Stimulated activated CD8-positive, alpha-beta memory T cell treated with anti-CD3 and anti-CD28 coated beads, Interleukin-7, amount 100 ng/mL, for 4 hours (primary cell): ENCODE measurements at places on chromosomes 11 and 22.

- DNase-seq = no peak
Measured at GRCh38 chr11:28448186-28448585, 340.0 kb downstream of the METTL15 start.

GRCh38 chr11:110857892-110858546 lies 145.8 kb upstream of the ARHGAP20 start:
- no peak for DNase-seq

- peak; percentile 26 for DNase-seq
Measured at GRCh38 chr11:47565340-47566148, at the start of gene PTPMT1. PTPMT1 (plus strand) TSS chr11:47565599; CDS start chr11:47565623, 24 bp downstream.

DNA sequence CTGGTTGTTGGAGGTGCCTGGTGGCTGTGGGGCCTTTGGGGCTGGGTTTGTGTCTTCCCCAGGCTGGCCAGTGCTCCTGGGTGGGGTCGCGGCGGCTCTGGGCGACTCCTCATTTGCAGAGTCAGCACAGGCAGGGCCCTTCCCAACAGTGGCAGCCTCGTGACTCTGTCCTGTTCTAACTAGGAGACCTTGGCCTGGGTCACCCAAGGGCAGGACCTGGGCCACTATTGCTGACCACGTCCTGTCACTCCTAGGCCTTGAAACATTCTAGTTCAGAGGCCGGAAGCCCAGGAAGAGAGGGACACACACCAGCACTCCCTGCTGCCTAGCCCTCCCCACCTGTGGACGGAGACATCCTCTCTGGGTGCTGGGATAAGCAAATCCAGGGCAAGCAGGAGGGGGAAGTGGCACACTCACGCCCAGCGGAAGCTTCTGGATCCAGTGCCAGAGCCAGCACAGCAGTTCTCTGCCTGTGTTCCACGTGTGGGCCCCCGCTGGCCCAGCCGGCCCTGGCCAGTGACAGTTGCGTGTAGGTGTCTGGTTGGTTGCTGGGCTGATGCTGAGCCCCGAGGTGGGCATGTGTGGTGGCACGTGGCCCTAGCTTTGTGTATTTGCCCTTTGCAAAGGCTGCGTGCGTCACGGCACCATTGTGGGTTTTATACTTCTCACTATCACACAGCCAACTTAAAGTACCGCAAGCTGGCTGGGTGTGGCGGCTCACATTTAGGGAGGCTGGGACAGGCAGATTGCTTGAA lies 4.3 kb upstream of the CHID1 start:
- DNase-seq = no peak

- DNase-seq = no peak
Measured at GRCh38 chr11:65491614-65492386, 7.0 kb upstream of the MALAT1 start.

DNA sequence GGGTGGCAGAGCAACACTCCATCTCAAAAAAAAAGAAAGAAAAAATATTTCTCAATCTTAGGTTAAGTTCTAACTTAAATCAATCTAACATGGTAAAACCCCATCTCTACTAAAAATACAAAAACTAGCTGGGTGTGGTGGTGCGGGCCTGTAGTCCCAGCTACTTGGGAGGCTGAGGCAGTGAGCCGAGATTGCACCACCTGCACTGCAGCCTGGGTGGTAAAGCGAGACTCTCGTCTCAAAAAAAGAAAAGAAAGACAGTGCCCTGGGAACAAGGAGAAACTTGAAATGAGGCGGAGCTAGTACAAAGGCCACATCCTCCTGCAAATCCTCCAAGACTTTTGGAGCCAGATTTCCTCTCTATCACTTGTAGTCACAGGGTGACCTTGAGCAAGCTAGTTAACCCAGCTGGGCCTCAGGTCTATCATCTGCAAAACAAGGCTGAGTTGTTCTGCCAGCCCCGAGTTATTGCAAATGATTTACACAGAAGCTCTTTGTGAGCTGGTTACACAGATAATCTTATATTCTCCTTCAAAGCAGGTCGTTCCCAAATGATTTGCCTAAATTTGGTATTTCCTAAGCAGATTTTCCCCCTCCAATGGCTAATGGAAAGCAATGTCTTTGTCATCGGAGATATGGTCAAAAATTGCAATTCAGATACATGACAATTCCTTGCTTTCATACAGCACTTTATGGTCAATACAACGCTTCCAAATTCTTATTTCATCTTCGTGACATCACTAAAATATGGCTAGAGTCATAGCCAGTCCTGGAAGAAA lies 1.9 kb downstream of the ANKRD54 start:
- no peak for DNase-seq

DNA sequence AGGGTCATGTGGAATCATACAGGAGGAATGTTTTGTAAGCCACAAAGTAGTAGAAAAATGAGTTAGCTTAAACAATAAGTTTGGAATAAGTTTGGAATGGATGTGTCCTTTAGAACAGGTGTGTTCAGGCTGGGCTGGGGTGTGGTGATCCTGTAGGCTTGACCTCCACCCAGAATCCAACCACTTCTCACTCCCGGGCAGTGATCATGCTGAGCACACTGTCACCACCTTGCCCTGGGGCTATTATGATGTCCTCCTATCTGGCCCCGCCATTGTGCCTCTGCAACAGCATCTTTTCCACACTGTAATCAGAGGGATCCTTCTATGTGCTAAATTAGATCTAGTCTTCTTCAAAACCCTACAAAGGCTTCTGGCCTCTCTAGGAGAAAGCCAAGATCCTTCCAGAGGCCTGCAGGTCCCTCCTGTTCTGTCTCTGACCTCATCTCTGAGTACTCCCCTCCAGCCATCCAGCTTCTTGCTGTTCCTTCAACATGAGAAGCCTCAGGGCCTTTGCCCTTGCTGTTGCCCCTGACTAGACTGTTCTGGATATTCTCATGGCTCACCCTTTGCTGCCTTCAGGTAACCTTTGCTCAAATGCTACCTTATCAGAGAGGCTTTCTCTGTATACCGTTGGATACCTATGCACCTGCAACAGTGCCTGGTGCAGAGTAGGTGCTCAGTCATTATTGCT lies 18.8 kb upstream of the ACCSL start:
- DNase-seq = no peak

- no peak for DNase-seq
Measured at GRCh38 chr22:33409079-33409478, 350.9 kb upstream of the SYN3 start.

DNA sequence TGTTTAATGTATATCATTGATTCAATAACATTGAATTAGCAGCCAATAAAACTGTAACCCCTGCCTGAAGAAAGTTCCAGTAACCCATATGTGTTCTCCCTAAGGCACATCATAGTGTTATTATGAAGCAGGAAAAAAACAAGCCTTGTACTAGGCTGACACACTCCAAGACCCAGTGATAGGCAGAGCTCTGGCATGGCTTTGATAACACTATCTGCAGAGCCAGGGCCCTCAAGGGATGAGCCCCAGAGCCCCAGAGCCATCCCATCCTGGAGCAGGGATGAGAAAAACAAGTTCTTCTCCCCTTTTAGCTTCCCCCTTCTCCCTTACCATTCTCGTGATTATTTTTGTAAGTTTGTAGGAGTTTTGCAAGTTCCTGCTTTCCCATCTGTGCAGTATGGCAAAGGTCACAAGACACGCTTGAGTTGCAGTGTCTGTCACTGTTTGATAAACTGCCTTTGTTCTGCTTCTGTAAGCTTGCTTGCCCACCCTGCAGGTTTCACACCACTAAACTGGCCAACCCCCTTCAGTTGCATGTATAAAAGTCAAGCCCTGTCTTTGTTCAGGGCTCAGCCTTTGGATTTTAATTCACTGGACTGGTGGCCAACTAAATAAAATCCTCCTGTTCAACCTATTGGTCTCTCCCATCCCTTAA lies 22.3 kb upstream of the GUCY1A2 start:
- no peak for DNase-seq

- no peak for DNase-seq
Measured at GRCh38 chr11:60657888-60658287, 41.5 kb upstream of the MS4A8 start.

- DNase-seq = no peak
Measured at GRCh38 chr11:116467823-116468222, 305.0 kb downstream of the BUD13 start.

DNA sequence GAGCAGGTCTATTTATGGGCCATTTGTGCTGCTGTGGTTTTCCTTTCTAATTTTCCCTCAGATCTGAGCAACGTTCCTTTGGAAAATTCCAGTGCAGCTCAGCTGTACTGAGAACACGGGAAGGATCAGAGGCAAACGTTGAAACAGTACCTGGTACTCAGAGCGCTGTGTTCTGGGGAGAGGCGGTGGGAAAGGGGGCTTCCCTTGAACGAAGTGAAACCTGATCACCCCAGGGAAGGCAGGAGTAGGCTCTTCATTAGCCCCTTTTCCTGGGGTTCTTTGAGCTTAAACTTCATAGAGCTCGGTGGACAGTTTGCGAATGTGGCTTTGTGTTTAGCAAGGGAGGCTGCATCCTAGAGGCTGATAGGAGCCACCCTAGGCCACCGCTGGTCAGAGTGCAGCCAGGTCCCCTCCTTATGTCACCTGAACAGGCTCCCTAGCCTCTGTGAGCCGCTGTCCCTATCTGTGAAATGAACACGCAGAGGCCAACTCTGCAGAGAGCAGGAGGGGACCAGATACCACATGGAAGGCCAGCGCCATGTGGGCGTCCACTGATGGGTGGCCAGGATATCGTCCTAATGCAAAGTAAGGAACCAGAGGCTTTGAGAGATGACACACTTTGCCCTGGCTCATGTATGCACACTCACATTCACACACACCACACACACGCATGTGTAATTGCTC lies 1464.8 kb downstream of the BRD1 start:
- no peak for DNase-seq

GRCh38 chr22:40004836-40005235 lies 10.1 kb downstream of the FAM83F start:
- DNase-seq = no peak

DNA sequence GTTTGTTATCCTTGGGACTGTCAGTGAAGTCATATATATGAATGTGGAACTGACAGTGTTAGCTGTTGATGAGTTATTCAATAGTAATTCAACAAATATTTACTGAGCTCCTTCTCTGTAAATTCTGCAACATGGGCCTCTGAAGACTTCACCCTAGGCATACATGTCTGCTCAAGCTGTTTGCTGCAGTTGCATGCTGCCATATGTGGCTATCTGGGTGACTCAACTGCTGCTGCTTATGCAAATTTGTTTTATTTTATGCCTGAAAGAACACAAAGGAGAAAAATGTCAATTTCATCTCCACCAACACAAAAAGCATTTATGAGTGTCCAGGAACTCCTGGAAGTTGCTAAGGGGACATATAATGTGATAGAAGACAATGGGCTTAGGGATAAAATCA lies 417.6 kb downstream of the AASDHPPT start:
- DNase-seq = no peak

DNA sequence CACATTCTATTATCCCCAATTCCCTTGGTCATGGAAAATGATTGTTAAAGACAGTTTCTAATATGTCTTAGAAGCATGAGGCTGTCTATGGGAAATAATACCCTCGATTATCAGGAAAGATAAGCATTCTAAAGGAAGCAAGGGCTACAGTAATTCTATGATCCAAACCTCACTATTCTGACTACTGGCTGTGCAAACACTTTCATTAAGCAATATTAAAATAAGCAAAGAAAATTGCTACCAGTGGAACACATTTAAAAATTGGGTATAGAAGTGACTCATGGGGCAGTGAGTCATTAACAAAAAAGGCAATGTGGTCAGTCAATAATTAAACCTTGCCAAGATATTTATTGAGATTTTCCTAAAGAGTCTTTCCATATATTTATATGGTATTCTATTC lies 1415.2 kb upstream of the TENM4 start:
- DNase-seq = no peak

GRCh38 chr11:19838994-19839768 lies 126.5 kb downstream of the NAV2 start:
- DNase-seq = no peak

- no peak for DNase-seq
Measured at GRCh38 chr11:13761716-13762115, 93.2 kb downstream of the FAR1 start.

- no peak for DNase-seq
Measured at GRCh38 chr11:37465221-37465620, 867.2 kb upstream of the RAG2 start.

DNA sequence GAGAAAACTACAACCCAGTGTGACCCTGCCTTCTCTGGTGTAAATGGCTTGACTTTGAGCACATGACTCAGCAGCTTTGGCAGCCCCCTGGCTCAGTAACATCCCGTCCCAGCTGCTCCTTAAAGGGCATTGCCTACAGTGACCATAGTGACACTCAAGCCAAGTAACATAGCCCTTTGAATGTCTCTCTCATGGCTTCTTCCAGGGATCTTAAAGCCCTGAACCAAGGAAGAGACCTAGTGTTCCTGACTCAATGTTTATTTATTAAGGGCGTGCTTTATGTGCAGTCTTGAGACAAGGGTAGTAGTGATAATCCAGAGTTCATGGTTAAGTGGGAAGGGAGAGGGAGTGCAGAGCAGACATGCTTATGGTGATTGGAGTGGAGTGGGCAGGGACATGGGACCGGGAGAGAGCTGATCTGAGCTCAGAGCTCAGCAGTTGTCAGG lies 125.7 kb downstream of the PARVA start:
- no peak for DNase-seq

GRCh38 chr22:28885939-28886338 lies 2.6 kb downstream of the ZNRF3 start:
- DNase-seq = no peak

GRCh38 chr22:46309526-46310085 lies 12.9 kb downstream of the GTSE1 start:
- no peak for DNase-seq

DNA sequence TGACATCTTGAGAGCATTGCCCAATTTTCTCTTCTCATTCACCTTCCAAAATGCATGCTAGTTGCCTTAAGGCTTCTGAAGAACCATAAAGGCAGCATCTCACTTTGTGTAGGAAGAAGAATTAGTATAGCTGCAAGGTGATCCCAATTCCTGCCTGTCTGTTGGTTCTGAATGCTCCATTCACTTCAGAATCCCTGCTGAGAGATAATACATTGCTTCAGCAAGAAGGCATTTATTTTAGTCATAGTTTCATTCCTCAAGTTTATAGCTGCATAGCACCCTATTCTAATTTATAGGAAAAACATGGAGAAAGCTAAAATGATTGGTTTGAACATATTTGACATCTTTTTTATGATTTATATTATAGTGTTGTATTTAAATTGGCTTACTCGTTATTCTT lies 181.3 kb downstream of the METTL15 start:
- no peak for DNase-seq

- DNase-seq = no peak
Measured at GRCh38 chr22:45585437-45585755, 82.7 kb downstream of the FBLN1 start.

GRCh38 chr11:133697603-133698180 lies 147.6 kb downstream of the SPATA19 start:
- no peak for DNase-seq

- no peak for DNase-seq
Measured at GRCh38 chr22:44683237-44683636, 18.8 kb upstream of the PRR5 start.

GRCh38 chr22:20238901-20239675 lies 29.0 kb downstream of the RTN4R start:
- peak; percentile 23 for DNase-seq

- no peak for DNase-seq
Measured at GRCh38 chr11:9923280-9923679, 259.4 kb downstream of the SWAP70 start.

GRCh38 chr11:9726321-9727022 lies 62.6 kb downstream of the SWAP70 start:
- no peak for DNase-seq

- DNase-seq = no peak
Measured at GRCh38 chr11:12569499-12570425, 104.5 kb upstream of the TEAD1 start.
